ENCODE measurements at places on chromosomes 7 and 10.

- no peak for DNase-seq
Observed at GRCh38 chr10:91328320-91328984, 81.7 kb upstream of the HECTD2 start.

DNA sequence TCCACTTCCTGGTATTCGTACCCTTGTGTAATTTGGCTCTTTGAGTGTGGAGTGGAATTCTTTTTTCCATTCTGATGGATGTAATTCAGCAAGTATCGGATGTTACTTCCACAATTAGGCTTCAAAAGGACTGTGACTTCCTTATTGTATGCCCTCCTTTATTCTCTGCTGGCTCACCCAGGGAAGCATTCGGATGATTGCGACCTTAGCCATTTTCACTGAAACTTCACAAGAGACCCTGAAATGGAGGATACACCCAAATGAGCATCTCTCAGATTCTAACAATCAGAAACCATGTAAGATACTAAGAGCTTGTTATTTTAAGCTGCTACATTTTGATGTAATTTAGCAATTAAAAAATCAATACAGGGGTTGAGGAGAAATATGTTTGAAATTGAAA, 493.1 kb downstream of the DNAJB9 start:
- DNase-seq: no peak

- DNase-seq: no peak
Observed at GRCh38 chr7:100159099-100159623, 638 bp upstream of the TRAPPC14 start.

DNA sequence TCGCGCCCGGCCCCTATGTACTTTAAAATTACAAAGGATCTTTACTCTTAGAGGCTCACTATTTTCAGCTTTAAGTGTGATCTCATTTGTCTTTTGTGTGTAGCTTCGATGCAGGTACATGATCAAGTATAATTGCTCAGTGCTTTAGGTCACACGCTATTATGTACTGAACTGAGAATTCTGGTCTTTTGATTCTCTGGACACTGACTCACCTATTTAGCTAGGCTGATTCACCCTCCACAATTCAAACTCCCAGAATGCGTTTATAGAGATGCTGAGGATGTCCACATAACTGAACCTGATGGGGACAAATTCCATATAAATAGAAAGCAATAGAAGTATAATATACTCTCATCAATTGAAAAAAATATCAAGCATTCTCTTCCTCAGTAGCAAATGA, 57.8 kb downstream of the PRKCQ start:
- no peak for DNase-seq

DNA sequence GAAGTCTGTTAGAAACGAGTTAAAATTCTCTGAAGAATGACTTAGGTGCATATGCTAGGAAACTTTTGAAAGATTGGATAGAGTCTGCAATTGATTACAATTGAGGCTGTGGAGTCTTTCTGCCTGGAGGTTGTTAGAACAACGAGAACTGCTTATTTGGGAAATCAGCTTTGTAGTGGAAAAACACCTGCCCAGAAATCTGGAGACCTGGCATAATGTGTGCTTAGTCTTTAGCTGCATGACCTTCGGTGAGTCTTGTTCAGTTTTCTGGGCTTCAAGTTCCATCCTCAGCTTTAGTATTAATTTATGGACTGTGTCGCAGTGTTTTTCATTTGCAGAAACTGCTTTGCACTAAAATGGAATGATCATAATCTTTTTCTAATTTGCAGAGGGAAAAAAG, 31.7 kb downstream of the CCNY start:
- DNase-seq: no peak

DNA sequence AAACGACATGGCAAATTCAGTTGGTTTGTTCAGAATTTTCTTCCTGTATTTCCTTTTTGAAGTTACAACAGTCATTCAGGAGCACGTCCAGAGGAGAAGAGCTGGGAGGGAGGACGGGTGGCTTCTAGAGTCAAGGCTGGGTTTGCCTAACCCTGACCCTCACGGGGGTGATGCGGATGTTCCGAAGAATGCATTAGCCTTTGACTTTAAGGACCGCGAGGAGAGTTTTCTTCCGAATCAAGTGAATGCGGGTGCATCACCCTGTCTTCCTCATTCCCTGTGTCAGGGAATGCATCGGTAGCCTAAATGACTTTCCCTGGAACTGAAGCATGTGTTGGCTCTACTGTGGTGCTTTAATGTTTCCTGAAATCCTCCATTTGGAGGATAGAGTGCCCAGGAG, 396.6 kb upstream of the GALNT17 start:
- no peak for DNase-seq

- DNase-seq: no peak
Observed at GRCh38 chr7:1392556-1392955, 66.7 kb downstream of the MICALL2 start.

- no peak for DNase-seq
Observed at GRCh38 chr7:30974605-30975255, 11.0 kb downstream of the GHRHR start.

DNA sequence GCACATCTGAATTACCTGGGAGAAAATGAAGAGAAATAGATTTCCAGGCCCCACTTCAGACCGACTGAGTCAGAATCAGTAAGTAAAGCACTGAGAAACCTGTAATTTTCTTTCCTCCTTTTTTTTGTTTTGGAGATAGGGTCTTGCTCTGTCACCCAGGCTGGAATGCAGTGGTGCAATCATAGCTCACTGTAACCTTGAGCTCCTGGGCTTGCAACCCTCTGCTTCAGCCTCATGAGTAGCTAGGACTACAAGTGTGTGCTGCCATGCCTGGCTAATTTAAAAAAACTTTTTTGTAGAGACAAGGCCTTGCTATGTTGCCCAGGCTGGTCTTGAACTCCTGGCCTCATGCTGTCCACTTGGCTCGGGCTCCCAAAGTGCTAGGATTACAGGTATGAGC, 260.2 kb downstream of the STK31 start:
- no peak for DNase-seq

DNA sequence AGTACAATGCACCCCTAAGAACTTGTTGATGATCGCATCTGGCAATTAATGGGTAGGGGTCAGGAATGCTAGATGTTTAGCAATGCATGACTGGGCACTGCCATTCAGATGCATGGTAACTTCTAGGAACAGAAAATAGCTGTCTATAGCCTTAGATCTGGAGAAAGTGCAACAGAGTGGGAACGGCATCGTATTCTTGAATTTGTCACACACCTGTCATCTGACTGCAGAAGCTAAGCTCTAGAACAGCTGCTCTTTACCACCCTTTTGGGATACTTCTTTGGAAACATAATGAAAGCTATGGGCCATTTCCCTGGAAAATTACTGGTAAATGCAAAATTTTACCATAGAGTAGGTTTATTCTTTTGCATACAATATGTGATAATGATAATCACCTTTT, 118.1 kb downstream of the SLC25A13 start:
- DNase-seq: no peak

- DNase-seq: no peak
Observed at GRCh38 chr7:155837126-155837479, 24.8 kb upstream of the SHH start.

DNA sequence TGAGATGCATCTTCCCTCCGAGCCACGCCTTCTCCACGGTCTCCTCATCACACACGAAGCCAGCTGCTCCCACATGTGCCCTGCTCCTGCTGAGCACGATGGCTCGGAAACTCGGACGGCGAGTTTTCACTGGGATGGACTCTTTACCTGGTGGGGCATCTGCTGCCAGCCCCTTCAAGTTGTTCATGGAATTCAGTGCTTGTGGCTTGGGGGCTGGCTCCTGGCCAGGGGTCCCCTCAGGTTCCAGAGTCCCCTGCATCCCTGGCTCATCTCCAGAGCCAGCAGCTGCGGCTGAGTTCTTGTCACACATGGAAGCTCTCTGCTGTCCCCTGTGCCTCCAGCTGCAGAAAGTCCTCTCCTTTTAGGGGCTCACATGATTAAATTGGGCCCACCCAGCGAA, 654.0 kb downstream of the SDK1 start:
- DNase-seq: no peak

GRCh38 chr7:140267381-140268226, 90.8 kb upstream of the KDM7A start:
- no peak for DNase-seq

GRCh38 chr10:47282005-47282656, 17.9 kb upstream of the GDF10 start:
- no peak for DNase-seq

DNA sequence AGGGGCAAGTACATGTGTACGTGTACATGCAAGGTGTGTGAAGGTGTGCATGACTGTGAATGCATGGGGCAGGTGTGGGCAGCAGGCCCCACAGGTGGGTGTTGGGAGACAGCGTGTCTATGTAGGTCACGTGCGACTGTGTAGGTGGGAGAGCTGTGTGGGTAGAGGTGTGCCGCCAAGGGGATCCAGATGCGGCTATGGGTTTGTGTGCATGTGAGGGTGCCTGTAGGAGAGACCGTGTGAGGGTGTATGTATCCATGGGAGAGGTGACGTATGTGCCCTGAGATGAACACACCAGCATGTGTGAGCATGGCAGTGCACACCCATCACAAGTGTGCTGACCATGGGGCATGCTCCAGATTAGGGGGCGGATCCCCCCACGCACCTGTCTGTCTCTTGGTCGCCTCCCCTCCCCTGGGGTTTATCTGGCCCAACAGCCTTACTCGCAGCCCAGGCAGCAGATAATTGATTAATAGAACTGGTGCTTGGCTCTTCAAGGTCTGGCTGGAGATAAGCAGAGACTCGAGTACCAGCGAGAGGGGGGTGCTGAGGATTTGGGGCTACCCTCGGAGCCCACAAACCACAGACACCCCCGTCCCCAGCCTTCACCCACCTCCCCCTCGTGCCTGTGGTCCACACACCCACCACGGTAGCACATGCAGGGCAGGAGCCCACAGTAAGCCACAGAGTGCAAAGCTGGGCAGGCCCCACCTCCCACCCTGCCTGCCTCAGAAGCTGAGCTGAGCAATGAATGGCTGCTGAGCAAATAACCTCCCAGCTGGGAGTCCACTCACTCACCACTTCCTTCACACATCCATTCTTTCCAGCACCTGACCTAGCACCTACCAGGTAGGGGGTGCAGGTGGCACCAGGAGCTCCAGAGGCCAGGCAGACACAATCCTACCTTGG, 41.4 kb upstream of the ZMIZ1 start:
- no peak for DNase-seq

DNA sequence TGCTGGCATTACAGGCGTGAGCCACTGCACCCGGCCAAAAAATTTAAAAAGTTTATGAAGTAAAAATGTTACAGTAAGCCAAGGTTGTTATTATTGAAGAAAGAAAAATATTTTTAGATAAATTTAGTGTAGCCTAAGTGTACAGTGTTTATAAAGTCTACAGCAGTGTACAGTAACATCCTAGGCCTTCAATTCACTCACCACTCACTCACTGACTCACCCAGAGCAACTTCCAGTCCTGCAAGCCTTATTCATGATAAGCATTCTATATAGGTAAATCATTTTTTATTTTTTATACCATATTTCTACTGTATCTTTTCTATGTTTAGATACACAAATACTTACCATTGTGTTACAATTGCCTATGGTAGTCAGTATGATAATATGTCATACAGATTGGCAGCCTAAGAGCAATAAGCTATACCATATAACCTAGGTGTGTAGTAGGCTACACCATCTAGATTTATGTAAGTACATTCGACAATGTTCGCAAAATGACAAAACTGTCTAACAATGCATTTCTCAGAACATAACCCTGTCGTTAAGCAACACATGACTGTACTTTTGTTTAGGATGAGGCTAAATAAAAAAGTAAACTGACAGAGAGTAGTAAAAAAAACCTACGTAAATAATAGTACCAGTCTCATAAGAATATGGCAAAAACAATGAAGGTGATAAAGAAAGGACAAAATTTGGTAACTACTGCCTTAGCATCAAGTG, 77.8 kb upstream of the FAM133B start:
- no peak for DNase-seq

DNA sequence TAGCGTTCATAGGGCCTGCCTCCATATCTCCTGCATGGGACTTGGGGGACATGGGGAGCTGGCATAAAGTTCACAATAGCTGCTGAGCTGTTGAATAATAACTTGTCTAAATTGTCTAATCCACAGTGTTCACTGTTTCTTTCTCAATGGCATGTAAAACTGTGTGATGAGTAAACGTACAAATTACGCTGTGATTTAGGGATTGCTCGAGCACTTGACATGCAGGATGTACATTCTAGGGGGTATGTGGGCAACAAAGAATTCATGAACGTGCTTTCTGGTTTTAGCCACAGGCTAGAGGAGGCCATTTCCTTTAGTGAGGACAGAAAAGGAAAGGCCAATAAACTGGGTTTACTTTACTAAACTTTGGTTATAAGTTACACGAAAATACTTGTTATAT, 534.2 kb upstream of the ZWINT start:
- DNase-seq: no peak

- no peak for DNase-seq
Observed at GRCh38 chr7:33979807-33980355, 74.5 kb downstream of the BMPER start.

- DNase-seq: no peak
Observed at GRCh38 chr7:13411151-13411550, 578.3 kb downstream of the ETV1 start.

DNA sequence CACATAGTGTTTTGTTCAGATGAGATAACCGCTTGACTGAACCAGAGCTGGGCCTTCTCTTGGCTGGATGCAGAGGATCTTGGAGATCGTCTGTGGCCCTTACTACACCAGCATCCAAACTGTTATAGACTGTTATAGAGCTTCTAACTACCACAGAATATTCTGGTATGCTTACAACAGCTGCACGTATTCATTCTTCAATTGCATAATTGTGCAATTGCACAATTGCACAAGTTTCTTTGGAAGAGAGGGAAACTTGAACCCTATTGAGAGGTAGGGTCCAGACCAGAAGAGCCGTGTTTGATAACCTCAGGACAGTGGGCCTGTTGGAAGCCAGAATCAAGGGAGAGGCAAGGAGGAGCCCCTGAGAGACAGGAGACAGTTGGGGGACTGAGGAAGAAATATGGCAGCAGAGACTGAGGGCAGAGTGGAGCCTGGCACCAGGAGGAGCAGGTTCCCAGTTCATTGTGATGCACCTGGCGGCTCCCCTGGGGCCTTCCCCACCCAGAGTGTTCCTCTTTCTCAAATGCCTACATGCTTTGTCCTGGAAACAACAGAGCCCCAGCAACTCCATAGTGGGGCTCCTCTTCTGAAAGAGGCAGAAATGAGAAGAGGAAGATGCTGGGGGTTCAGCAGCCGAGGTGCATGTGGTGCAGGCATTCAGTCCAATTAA, 64.1 kb downstream of the PTPRZ1 start:
- no peak for DNase-seq

GRCh38 chr7:140084972-140085371, 22.2 kb upstream of the PARP12 start:
- no peak for DNase-seq

GRCh38 chr10:127565583-127565982, 16.5 kb downstream of the NPS start:
- DNase-seq: no peak

DNA sequence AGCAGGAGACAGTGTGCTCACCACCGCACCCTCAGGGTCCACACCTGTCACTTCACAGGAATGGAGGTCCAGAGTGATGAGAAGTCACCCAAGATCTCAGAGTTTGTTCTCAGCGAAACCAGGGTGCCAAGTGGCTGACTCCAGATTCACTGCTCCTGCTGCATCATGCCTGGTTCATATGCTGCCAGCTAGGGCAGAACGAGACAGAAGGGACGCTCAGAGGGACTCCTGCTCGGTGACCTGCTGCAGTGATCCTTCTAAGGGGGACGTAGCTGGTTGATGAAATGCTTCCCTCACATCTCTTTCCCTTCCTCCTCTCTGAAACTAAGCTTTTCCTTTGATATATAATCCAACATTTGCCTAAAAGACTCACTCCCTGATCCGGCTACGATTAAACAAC, 248.5 kb downstream of the SFMBT2 start:
- DNase-seq: no peak

- DNase-seq: no peak
Observed at GRCh38 chr10:79266543-79267312, 80.5 kb upstream of the PPIF start.

- DNase-seq: no peak
Observed at GRCh38 chr10:79031723-79032122, 37.0 kb upstream of the ZMIZ1 start.
